ENCODE measurements at places on chromosomes 2 and 18.

DNA sequence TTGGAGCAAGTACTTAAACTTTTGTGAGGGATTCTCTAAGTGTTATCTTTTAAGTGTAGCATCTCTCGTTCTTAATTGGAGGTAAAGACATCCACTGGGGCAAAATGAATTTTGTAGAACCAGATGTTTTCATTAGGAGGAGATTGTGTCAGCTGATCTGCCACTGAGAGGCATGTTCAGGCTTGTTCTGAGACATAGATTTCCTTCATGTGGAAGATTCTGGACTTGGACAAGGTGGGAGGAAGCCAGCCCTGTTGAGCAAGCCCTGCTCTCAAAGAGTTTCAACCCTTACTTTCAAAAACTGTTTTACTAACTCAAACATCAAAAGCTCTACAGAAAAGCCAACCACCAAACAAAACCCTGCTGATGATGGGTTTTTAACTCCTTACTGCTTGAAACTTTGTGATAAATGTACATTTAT is 6.5 kb downstream of the MAP4K4 start:
- DNase-seq = no peak

DNA sequence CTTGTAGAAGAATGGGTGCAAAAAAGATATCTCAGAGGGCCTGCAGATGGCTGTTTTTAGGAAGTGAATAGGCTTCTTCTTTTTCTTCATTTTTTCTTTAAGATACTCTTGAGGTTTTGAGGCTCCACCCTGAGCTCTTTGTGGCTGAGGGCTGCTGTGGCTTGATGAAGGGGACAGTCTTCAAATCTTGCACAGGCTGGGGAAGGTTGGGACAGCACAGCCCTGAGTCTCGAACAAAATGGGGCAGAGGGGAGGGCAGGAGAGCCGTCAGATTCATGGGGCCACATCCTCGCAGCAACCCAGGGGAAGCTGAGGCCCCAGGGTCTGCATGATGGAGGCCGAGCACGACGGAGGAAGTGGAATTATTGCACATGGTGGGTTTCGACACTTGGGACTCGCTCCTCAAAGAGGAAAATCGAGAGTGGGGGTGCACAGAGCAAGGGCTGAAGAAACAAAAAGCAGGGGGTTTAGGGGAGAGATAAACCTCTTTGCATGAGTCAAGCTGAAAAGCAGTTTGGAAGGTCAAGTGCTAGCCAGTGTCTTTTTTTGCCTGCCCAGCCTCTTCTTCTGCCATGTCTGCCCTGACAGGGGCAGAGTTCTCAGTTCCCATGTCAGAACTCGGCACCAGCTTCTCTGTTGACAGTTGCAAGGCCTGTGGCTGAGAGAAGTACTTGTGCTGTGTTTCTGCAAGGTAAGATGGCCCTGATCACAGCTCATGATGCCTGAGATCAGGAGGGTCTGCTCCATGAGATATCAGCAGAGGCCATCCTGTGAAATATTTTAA is 19.5 kb downstream of the INPP4A start:
- DNase-seq = no peak

DNA sequence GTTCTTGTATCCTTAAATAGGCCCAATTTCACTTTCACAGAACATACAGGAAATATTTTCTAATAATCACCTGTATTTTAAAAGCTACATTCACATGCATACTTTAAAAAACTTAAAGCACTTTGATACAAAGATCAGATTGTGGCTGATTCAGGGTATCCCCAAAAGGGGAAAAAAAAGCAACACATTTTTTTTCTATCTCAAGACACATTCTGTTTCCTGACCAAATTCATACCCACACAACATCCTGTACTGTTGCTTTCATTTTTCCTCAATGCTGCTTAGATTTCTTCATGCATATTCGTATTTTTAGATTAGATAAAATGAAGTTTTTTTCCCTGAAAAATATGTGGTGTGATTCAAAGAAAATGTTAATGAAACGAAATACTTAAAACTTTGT is 122.5 kb downstream of the TMEFF2 start:
- no peak for DNase-seq

GRCh38 chr2:47345590-47345924 is 57.4 kb upstream of the MSH2 start:
- DNase-seq = no peak

GRCh38 chr2:182023235-182023634 is 37.6 kb downstream of the PPP1R1C start:
- no peak for DNase-seq

DNA sequence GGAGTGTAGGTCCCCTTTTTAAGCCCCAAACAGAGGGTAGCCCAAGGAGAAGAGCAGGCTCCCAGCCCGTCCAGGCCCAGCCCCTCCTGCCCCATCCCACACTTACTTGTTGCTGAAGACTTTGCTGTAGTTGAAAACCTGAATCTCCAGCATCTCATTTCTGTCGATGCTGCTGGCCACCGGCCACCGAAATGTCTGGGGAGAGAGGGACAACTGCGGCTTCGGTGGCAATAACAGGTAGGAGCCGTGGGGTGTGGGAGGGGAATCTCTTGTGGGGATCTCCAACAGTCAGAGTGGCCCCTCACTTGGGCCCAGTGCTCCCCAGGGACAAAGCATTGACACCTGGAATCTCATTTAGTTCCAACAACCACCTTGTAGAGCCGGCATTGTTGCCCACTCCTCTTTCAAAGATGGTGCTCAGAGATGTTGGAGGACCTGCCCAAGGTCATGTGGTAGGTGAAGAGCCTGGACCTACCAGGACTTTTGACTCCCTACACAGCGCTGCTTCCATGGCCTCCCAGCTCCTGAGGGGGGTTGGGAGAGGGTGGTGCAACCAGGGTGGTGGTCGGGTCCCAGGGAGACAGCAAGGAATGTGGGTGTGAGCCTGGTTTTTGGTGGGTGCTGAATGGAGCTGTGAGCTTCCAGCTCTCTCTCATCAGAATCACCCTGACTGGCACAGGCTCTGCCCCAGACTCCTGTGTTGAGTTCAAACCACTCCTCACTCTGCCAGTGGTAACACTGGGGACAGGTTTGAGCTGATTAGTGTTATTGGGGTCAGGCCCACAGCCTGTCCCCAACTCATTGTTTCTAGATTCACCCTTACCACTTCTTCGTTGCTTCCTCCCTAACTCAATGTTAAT is 50.0 kb upstream of the OTOF start:
- DNase-seq = no peak

- no peak for DNase-seq
Measured at GRCh38 chr18:6159426-6159825, 255.3 kb downstream of the L3MBTL4 start.

- DNase-seq = no peak
Measured at GRCh38 chr2:189641590-189641989, 19.7 kb upstream of the ASNSD1 start.

DNA sequence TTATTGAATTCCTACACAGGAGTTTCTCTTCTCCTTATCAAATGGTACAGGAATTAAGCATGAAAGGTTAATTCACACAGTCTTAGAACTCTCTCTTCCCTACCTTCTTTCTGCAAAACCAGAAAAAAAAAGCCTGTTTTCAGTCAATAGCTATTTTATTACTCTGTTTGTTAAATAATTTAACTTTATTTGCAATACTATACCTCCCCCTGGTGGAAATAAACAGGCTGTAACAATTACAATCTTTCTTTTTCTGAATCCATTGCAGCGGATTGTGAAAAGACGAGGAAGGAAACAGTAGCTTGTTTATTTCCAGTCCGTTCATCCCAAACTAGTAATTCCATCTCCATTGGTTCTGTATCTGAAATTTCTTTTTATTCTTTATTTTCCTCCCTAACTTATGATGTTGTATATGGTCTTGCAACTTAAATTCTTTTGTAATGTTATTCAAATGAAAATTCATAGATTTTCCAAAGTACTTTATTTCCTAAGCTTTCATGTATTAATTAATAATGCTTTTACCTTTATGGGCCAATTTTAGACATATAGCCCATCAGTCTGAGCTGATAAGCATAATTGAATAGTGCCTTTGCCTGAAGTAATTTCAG is 165.2 kb downstream of the SH3BP4 start:
- DNase-seq = no peak

DNA sequence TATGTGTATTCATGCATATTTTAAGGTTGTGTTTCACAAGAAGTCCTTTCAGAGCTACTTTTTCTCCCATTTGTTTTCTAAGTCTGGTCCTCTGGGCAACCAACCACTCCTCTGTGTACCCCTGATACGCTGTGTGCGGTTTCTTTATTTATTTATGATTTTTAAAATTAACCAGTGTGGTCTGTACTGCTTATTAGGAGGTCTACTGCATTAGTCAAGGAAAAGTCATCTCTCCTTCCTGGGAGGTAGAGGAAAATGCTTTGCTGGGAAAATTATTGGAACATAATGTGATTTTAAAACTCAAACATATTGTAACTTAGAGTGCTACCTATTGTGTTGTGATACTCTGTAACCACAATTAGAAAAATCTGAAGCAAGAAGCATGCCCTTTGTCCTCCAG is 1404.3 kb downstream of the SUCLG1 start:
- no peak for DNase-seq

DNA sequence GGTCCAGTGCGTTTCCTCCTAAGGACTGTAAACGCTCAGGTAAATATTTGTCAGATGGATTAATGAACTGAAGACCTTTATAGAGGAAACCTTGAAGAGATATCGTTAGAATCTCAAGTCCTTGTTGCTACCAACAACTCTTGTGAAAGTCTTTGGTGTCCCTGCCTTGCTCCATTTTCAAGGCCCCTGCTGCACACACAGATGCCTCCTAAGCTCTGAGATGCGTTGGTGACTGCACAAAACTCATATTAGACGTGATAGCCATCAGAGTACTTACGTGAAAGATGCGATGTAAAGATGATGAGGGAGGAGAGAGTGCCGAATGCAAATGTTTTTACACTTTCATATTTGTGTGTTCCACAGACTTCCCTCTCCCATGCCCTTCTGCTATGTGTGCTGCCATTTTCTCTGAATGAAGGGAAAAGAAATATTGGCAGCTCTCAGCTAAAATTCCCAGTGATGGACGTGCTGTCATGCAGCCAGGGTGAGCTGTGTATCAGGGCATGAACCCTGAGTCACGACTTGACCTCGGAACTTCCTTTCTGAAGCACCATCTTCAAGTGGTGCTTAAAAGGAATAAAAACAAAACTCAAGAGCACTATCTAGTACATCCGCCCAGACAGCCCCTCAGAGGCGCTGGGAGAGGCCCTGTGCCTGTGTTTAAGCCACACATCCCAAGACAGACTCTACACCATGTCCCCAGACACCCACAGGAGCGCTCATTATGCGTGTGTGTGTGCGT is 117.4 kb downstream of the FAM210A start:
- DNase-seq = no peak

DNA sequence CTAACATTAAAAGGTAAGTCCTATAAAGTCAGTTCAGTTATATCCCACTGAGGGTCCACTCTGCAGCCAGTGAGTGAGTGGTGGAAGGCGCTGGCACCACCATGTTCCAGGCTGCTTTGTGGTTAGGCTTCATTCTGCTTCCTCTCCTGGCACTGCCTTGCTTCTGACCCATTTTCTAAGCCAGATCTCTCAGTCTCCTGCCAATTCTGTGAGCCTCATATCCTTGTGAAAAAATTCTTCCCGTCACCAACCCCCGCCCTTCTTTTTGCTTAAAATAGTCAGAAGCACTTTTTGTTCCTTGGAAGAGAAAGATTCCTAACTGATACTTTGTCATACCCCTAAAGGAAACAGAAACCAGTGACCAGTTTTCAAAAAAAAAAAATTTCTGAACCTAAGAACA is 139.8 kb upstream of the NCK2 start:
- DNase-seq = no peak

DNA sequence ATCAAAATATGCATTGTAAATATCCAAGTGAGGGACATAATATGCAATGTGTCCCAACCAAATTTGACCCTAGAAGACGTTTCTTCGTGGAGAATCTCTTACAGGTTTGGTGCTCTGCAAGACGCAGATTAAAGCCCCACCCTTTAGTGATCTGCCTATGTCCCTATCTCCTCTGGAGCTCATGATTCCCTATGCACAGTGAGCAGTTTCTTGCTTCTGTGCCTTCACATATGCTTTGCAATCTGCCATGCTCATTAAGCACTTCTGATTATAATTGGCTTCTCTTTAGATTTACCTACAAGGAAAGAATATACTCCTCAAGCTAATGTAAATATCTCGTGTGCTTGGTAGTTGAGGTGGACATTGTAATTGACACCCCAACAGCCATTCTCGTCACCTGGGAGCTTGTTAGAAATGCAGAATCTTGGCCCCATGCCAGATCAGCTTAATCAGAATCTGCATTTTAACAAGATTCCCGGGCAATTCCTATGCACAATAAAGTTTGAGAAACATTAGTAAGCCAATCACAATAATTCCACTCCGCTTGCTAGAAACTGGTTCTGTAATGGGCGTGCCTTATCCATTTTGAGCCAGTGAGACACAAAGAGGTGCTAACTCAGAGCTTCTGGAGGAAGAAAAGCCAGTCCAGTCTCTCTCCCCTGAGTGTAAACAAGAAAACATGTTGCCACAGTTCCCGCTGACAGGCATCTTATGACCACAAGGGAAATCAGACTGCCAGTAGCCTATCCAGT is 2.8 kb upstream of the PUM2 start:
- no peak for DNase-seq

DNA sequence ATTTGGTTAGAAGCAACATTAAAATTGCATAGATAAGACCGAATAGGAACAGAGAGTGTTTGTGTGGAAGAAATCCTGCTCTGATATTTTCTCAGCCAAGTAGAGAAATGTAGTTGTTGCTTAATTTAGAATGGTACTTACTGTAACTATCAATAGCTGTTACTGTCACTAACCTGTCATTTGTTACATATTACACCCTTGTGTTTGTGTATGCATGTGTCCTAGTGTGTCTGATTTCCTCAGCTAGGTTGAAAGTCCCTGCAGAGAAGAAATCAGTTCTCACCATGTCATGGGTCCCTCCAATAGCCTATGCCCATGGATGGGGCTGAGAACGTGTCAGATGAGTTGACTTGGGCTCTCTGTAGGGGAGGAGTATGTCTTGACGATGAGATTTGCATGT is 94.4 kb downstream of the SPTBN1 start:
- no peak for DNase-seq

DNA sequence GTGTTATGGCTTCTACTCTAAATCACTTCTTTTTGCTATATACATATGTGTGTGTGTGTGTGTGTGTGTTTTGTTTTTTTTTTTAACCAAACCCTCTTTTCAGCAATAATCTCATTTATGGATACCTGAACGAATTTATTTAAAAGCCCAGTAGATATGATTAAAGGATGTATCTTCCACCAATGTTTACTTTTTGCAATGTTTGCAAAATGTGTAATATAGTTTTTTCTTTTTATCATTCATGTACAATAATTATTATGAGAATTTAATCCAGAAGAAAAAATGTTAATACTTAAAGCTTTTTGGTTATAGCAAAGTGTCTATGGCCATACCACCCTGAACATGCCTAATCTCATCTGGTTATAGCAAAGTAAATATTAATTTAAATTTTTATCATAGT is 1.6 kb upstream of the CNDP2 start:
- DNase-seq = no peak

Measured in lower lobe of right lung (tissue), 2 donors.